ENCODE measurements at places on chromosomes 7 and 10.
A peak's percentile ranks its signal among the peaks of the same experiment; 100 is the strongest.

GRCh38 chr10:85832988-85833387, 533.6 kb downstream of the GRID1 start:
- no peak for DNase-seq

DNA sequence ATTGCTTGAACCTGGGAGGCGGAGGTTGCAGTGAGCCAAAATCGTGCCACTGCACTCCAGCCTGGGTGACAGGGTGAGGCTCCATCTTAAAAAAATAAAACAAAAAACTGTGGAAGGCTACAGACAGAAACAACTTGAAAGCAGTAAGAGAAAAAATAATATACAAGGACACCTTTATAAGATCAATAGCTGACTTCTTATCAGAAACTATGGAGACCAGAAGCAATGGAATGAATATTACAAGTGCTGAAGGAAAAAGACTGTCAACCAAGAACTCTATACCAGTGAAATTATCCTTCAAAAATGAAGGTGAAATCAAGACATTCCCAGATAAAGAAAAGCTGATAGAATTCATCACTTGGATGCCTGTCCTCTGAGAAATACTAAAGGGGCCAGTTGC, 49.0 kb downstream of the RBAK start:
- peak; percentile 27 for DNase-seq

- no peak for DNase-seq
Observed at GRCh38 chr7:22730066-22730710, 3.2 kb downstream of the IL6 start.

- DNase-seq, result no peak
Observed at GRCh38 chr10:132266594-132267161, 41.1 kb downstream of the STK32C start.

- no peak for DNase-seq
Observed at GRCh38 chr10:100566561-100566960, 30.8 kb downstream of the HIF1AN start.

DNA sequence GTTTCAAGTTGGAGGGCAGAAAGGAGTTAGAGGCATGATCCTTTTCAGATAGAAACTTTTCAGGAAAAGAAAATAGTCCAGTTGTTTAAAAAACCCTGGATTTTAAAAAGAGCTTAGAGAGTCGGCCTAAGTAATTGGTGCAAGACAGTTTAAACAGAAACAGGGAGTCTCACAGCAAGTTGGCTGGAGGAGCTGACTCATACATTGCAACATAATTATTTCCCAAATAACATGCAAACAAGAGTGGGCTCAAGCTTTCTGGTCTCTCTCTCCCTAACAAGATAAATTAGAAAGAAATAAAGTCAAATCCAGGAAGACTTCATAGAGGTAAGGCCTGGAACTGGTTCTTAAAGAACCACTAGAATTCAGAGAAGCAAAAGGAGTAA, 100.3 kb upstream of the AGBL3 start:
- peak; percentile 59 for DNase-seq

DNA sequence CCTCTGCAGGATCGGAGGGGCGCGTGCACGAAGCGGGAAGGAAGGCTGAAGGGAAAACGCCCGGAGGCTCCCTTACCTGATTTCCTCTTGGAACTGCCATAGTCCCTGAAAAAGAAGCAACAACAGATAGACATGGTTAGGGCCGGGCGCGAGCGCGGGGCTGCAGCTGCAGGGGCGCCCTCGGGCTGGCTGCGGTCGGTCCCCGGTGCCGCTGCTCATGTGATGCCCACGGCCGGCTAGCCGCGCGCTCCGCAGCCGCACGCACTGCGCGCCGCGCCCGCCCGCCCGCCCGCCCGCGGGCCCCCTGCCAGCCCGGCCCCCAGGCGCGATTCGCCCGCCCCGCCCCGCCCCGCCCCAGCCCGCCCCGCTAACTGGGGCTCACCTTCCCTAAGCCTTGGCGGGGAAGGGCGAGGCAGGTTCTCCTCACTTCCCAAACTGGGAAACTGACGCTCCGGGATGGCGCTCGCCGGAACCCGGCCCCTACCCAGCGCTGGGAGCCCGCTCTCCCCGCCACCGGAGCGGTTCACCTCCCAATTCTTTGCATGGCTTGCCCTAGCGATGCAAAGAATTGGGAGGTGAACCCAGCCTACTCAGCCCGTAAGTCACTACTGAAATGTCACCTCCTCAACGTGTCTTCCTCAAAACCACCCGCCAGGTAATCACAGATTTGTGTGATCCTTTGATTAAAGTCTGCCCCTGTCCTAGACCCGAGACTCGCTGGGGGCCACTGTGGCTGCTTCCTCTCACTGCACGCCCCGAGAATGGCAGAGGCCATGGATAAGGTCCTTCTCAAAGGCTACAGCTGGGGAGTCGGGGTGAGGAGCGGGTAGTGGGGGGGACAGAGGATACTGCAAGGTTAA, 162.2 kb downstream of the SH3PXD2A start:
- no peak for DNase-seq

DNA sequence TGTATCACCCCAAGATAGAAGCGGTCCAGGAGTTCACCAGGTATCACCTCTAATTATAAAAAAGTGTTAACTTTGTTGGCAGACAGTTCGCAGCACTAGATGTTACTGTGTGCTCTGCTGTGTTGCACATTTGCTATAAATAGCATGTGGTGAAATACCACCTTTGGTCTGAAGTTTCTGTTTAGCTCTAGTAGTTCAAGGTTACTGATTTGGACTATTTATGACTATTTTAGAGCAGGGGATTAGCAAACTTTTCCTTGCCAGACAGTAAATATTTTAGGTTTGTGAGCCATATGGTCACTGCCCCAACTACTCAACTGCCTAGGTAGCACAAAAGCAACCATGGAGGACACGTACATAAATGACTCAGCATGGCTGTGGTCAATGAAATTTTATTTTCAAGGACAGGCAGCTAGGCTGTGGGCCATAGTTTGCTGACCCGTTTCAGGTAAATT, 16.5 kb downstream of the DENND10 start:
- DNase-seq, result peak; percentile 63

Data from A172 (cell line).